WTC11 (cell line): ENCODE measurements at places on chromosomes 16 and 17. TPM values are rescaled to one million over a fixed set of nuclear protein-coding genes. Genes with fewer than 3 reads are reported as not detected.

GRCh38 chr16:83110269-83110668 lies 483.5 kb downstream of the CDH13 start:
- no peaks in the 10 kb centered on the region for H3K27me3 ChIP-seq
- no peak overlapping the region for H3K4me3 ChIP-seq
- H3K4me1 ChIP-seq, result peaks cover 19% of the 10 kb centered on the region
- no peaks in the 10 kb centered on the region for H3K36me3 ChIP-seq
- H3K27ac ChIP-seq, result no peak overlapping the region
- DNase-seq, result no peak

Gene CACNA1G
- total RNA-seq, result 5.4 to 6.7 TPM (median 6.2 TPM) in 3 replicates

- 0 out of 2 replicates have a peak, but pooled peaks cover 3% of the 10 kb centered on the region for H3K27me3 ChIP-seq
- DNase-seq, result no peak
- no peaks in the 10 kb centered on the region for H3K4me1 ChIP-seq
- peaks cover 5% of the 10 kb centered on the region; the same call in 1 of the 2 replicates for H3K36me3 ChIP-seq
These were observed 14.9 kb upstream of the TMEM11 start for GRCh38 chr17:21228845-21229244.

GRCh38 chr17:76428511-76428910 lies 24.4 kb downstream of the UBE2O start:
- H3K27ac ChIP-seq, result peak overlapping the region; percentile 19; the same call in 1 of the 2 replicates
- DNase-seq, result no peak
- no peak overlapping the region for H3K4me3 ChIP-seq
- no peaks in the 10 kb centered on the region for H3K27me3 ChIP-seq

DNA sequence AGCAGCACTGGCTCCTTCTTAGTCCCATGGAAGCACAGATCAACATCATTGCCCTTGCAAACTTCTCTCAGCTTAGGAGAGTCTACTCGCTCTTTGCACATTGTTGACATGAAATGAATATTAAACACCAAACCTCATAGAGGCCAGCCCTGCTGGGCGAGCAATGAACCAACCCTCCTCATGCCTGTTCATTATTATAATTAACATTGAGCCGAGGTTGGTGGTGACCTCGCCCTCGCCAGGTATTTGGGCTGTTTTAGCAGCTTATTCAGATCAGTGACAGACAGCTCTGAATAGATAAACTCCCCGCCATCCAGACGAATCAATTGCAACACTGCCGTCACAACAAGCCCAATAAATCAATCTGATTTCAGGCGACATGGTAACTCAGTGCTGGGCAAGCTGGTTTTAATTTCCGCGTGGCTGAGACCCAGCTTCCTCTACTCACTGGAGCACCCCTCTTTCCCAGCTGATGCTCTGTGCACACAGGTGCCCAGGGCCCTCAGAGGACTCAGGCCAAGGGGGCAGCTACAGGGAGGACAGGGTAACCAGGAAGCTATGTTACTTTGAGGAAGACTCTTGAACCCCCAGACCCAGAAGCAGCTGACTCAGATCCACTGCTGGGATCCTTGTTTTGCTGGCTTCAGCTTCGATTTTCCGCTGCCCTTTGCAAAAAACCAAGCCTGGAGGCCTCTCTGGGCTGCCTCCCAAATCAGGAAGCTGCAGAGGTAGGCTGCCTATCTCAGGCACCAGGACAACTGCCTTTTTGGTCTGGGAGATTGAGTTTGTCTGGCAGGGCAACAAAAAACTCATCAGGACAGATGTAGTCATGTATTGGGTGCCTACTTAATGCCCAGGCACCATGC lies 10.7 kb upstream of the SEZ6 start:
- peaks cover 71% of the 10 kb centered on the region for H3K4me1 ChIP-seq
- peak overlapping the region; percentile 86 for H3K27ac ChIP-seq
- peaks cover 11% of the 10 kb centered on the region for H3K27me3 ChIP-seq
- no peak overlapping the region for H3K4me3 ChIP-seq
- no peaks in the 10 kb centered on the region for H3K36me3 ChIP-seq

DNA sequence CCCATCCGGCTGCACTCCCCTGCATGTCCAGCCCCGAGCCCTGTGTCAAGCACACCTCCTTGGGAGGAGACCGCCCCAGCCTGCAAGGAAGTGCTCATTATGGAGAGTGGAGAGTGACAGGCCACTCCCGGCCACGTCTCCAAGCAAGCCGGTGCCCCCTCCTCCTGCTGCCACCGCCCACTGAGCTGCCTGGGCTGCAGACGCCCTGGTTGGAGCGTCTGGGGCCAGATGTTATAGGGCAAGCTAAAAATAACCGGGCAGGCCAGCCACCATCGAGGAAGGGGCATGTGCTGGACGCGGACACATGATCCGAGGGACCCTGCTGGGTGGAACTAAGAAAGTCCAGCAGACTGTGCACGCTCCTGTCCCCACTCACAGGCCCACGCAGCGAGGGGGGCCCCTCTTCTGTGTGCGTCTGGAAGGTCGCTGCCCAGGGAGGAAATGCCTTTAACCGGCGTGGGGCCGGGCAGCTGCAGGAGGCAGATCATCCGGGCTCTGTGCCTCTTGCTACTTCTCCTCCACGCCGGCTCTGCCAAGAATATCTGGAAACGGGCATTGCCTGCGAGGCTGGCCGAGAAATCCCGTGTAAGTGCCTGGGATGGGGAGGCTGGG lies at the start of gene WFDC1:
WFDC1 (plus strand) TSS at position 348 of the 612 bp plus-strand sequence; CDS start at position 442, 94 bp downstream.
- H3K4me1 ChIP-seq, result peaks cover 53% of the 10 kb centered on the region
- DNase-seq, result peak; percentile 29
- no peak within 1 kb of the TSS for H3K4me3 ChIP-seq
- H3K36me3 ChIP-seq, result no peaks in the 10 kb centered on the region
- no peak within 1 kb of the TSS for H3K27ac ChIP-seq
- peaks cover 3% of the 10 kb centered on the region for H3K27me3 ChIP-seq

Gene ARMC5
- total RNA-seq, result 11.3 to 13.2 TPM (median 13.0 TPM) in 3 replicates

Gene GAST
- not detected in 3 replicates for total RNA-seq

DNA sequence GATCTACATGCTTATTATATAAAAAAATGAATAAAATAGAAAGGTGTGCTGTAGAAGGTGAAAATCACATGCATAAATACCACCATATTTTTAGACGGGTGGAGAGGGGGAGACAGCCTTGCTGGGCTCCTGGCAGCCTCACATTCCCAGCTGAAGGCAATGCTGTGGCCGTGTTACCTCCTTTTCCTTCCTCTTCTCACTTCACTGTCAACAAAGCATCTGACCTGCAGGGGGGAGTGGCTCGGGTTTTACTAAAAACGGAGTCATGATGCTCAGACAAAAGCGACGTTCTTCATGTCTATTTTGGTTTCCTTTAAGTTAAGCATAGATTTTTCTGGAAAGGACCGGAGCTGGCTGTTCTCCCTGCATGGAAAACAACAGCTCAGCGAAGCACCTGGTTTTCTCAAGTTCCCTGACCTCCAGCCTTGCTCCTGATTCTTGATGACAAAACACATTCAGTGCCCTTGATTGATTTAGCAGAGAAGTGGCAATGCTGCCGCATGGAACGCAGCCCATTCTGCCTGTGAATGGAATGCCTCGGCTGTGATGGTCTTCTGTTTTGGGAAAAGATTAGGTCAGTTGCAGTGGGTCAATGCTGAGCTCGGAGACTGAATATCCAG lies 5.5 kb upstream of the RPTOR start:
- peaks cover 7% of the 10 kb centered on the region for H3K4me1 ChIP-seq
- no peak for DNase-seq
- peaks cover 17% of the 10 kb centered on the region for H3K27me3 ChIP-seq
- H3K27ac ChIP-seq, result 0 out of 2 replicates have a peak overlapping the region, but pooled peaks have one; percentile 26

DNA sequence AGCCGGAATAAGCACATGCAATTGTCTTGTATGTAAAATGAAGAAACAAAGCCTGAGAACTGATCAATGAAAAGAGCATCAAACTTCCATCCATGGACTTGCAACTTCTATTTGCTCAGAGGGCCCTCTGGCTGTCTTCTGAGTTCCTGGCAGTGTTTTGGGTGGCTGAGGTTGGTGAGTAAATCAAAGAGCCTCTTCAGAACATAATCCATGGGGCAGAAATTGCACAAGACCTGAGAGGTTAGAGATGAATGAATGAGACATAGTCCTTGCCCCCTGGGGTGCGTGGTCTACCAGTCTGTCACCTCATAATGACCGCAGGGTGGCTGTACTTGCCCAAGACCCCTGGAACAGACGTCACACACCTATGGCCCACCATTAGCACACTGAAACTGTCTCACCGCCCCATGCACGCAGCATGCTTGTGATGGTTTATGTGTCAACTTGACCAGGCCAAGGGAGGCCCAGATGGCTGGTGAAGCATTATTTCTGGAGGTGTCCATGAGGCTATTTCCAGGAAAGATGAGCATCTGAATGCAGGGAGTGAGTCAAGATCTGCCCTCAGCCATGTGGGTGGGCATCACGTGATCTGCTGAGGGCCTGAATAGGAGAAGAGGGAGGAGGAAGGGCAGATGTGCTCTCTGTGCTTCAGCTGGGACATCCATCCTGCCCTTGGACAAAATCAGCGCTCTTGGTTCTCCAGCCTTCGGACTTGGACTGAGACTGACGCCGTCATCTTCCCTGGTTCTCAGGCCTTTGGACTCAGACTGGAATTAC lies 8.3 kb downstream of the PIK3R6 start:
- no peaks in the 10 kb centered on the region for H3K36me3 ChIP-seq
- H3K27me3 ChIP-seq, result no peaks in the 10 kb centered on the region; the same call in 1 of the 2 replicates
- H3K27ac ChIP-seq, result peak overlapping the region; percentile 73; the same call in 1 of the 2 replicates
- no peak overlapping the region for H3K4me3 ChIP-seq

- no peaks in the 10 kb centered on the region for H3K27me3 ChIP-seq
- H3K4me1 ChIP-seq, result peaks cover 28% of the 10 kb centered on the region
- no peak for DNase-seq
- H3K4me3 ChIP-seq, result no peak overlapping the region
- H3K27ac ChIP-seq, result no peak overlapping the region
These were observed 148.9 kb upstream of the COX10 start for GRCh38 chr17:13920413-13920812.

GRCh38 chr16:87461466-87461991 lies 31.3 kb downstream of the ZCCHC14 start:
- H3K36me3 ChIP-seq, result peaks cover 29% of the 10 kb centered on the region; the same call in 1 of the 2 replicates
- H3K27me3 ChIP-seq, result no peaks in the 10 kb centered on the region
- H3K27ac ChIP-seq, result peak overlapping the region; percentile 80
- peak; percentile 94 for DNase-seq

Gene KNOP1
- total RNA-seq, result 87.4 to 102 TPM (median 93.4 TPM) in 3 replicates

DNA sequence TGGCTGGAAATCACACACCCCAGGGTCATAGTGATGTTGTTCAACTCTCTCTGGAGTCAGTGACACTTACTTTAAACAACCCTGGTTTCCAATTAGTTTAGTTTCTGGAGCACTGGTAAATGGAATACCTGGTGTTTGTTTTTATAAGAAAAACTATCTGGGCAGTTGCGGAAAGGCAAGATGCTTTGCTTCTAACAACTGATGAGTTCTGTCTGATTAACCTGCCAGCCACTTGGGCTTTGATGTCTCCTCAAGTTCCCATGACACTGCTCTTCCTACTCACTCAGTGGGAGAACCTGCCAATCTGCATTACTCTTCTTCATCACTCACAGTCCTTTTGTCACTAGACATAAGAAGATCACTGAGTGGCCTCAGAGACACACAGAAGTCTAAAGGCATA lies 78.7 kb upstream of the MTMR4 start:
- no peaks in the 10 kb centered on the region for H3K36me3 ChIP-seq
- no peak overlapping the region for H3K4me3 ChIP-seq
- no peak overlapping the region for H3K27ac ChIP-seq
- no peaks in the 10 kb centered on the region for H3K4me1 ChIP-seq
- no peak for DNase-seq
- H3K27me3 ChIP-seq, result no peaks in the 10 kb centered on the region

GRCh38 chr16:49828533-49829267 lies 27.2 kb downstream of the ZNF423 start:
- H3K27me3 ChIP-seq, result no peaks in the 10 kb centered on the region; the same call in 1 of the 2 replicates
- H3K27ac ChIP-seq, result peak overlapping the region; percentile 34
- H3K4me1 ChIP-seq, result peaks cover 68% of the 10 kb centered on the region

Gene KIF2B
- total RNA-seq, result not detected in 3 replicates

- peaks cover 12% of the 10 kb centered on the region for H3K4me1 ChIP-seq
These were observed 55.7 kb downstream of the LYRM1 start for GRCh38 chr16:20956319-20956718.

Gene KRTAP1-5
- total RNA-seq, result not detected in 3 replicates

DNA sequence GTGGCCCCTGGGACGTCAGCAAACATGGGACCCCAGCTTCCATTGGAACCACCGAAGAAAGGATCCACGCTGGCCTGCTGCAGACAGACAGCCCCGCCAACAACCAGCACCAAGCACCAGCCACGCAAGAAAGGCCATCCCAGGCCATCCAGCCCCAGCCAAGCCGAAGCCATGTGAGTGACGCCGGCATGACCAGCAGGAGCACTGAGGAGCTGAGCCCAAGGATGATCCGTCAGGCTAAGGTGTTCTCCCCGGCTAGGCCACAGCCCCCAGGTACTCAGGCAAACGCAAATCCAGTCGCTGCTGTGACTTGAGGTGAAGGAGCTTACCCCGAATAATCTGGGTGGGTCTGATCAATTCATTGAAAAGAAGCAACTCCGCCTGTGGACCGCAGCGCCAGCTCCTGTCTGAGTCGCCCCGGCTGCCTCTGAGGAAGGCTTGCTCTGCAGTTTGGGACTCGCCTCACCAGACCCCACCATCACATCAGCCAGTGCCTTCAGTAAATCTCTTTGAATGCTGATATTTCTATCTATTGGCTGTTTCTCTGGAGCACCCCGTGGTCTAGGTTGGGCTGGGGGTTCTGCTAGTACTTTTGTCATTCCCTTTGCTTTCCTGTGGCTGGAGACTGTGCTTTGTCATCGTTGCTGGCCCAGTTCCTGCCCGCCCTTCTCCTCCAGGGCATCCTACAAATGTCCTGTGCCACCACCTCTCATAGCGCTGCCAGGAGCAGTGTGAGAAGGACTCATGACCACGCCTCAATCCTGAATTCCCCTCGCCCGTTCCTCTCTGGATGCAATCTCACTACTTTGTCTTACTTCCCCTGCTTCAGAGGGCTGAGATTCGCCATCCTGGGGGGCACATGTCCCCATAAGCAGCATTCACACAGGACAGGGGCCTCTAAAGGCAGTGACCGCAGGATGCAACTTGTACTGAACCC lies 8.1 kb upstream of the CBX2 start:
- peaks cover 12% of the 10 kb centered on the region for H3K27me3 ChIP-seq
- no peak for DNase-seq
- no peak overlapping the region; the same call in 1 of the 2 replicates for H3K27ac ChIP-seq
- no peak overlapping the region for H3K4me3 ChIP-seq
- H3K36me3 ChIP-seq, result no peaks in the 10 kb centered on the region
- peaks cover 6% of the 10 kb centered on the region for H3K4me1 ChIP-seq

DNA sequence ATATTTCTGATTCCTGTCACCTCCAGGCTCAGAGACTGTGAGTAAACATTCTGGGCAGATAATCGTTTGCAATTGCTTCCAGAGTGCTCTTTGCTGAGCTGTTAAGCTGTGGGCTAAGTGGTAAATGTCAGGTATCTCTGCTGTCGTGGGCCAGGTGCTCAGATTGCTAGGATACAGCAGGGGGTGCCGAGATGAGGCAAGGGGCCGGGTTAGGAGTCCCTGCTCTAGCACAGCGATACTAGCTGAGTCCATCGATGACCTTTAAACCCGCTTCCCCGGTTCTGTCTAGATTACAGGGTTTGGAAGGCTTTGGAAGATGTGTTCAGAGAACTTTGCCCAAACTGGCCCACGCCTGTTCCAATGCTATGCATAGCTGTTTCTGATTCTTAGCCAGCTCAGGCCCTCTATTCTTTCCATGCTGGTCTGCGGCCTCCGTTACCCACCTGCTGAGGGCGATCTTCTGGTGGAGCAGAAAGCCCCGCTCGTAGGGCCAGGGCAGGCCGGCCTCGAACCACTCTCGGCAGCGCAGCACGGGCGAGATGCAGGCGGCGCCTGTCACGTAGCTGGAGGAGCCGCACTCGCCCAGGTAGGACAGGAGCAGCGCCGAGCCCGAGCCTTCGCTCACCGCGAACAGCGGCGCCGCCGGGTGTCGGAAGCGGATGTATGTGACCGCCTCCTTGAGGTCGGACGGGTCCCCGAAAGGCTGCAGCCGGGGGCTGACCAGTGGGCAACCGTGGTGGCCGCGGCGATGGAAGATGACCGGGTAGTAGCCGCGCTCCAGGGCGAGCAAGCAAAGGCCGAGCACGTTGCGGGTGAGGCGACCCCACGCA lies 979 bp downstream of the ABHD15 start:
- peak; percentile 76 for DNase-seq
- H3K36me3 ChIP-seq, result no peaks in the 10 kb centered on the region
- H3K27ac ChIP-seq, result no peak overlapping the region
- H3K4me3 ChIP-seq, result peak overlapping the region; percentile 79
- H3K27me3 ChIP-seq, result peaks cover 46% of the 10 kb centered on the region
